Dorsolateral prefrontal cortex (tissue), 122 donors: ENCODE measurements at places on chromosomes 12 and 14. TPM values are rescaled to one million over a fixed set of nuclear protein-coding genes. Genes with fewer than 3 reads are reported as not detected.
A peak's percentile ranks its signal among the peaks of the same experiment; 100 is the strongest.

Gene AICDA
- not detected for total RNA-seq

DNA sequence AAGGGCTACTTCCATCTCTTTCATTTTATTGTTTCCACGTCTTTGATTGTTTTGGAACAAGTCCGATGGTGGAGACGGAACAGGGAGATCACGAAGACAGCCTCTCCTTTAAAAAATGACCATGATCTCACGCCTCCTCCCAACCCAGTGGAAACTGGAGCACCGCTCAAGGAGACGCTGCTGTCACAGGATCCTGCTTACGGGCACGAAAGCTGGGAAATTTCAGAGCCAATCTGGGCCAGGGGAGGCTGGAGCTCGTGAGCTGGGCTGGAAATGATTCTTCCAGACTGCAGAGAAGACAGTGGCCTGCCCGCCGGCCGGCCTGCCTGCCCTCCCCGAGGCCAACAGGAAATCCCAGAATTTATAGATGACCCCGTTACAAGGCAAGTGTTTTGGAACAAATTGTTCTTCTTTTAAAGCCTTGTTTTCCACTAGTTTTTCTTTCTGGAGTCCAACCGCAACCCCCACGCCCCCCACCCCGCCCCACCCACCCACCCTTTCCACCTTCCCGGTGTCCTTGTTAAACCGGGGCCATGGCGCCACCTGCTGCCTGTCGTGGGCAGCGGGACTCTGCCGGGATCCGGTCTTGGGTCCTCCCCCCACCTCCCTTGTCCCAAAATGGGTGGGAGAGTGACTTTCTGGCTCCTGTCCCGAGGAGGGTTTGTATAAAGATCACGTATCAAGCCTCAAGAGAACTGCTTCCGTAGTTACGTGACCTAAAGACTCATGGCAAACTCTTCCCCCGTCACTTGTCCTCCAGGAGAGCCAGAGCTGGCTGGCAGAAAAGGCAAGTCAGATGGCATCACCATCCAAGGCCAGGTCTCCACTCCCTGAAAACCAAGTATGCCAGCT, 40.3 kb downstream of the MAP1LC3B2 start:
- peak; percentile 61 for DNase-seq

DNA sequence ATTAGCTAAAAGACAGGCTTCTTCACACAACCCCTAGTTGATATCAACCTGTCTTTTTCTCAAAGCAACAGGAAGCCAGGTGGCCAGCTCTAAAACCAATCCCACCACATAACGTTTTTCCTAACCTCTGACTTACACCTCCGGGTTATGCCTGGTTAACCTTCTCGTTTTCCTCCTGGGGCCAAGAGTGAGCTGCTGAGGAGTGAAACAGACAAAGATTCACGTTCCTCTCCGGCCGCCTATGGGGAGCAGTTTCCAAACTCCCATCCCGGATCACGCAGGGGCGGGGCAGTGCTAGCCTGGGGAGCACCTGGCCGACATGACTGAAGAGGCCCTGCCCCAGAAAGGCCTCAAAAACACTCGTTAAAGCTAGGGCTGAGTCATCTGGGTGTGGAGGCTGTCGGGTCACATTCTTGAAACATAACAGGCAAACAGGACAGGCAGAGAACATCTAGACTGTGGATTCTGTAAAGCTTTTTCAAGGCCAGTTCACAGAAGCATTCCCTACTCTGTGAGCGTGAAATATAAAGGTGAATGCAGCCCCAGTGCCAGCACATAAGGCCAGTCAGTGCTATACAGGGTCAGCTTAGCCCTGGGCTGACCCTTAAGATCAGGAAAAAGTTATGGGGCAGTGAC, 25.9 kb upstream of the LGALS3 start:
- DNase-seq = no peak

DNA sequence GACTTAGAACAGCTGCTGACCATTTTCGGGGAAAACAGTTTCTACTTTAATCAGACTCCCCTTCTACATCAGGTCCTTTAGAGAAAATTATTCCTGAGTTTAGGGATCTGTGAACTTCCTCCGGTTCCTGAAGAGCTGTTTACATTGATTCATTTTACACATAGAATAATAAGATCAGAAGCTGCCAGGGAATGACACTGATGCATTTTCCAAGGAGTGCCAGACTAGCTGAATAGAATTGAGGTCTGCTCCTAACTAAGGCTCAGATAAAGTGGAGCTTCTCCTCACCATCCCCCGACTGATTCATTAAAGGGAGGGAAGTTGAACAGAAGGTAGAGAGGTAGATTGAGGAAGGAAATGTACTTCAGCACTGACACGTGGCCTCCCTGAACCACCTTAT, 41.9 kb upstream of the PSMA6 start:
- DNase-seq = no peak

DNA sequence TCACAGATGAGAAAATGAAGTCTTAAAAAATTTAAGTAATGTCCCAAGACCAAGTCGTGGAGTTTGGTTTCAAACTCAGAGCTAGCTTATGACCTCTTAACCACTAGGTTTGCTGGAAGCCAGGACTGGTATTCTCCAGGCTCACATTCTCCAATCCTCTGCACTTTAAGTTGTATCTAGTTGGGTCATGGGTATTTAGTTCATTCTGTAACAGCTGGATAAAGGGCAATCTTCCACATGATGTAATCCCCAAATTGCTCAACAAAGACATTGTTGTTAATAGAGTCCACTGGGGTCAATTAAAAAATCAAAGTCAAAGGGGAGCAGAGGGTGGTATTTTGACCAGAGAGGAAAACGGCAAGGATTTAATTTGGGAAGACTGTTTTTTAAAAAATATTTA, 17.8 kb upstream of the GAS2L3 start:
- DNase-seq = no peak

Gene HOXC11
- not detected for total RNA-seq

DNA sequence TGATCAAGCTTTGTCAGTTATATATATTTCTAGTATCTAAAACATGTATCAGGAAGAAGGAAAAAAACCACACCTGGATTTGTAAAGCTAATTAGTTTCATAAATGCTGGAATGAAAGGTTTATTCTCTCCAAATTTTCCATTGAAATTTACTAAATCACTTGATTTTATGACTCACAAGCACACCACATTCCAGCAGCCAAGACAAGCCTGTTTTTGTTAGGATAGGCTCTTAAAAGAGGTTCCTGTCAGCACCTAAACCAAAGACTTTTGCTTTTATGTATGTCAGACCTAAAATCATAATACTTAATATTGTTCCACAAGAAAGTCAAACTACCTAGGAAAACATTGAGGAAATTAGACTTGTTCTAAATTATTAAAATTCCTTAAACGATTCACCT, 85.3 kb upstream of the PAWR start:
- DNase-seq = no peak

Gene BHLHE41
- 155 TPM for total RNA-seq

- DNase-seq = no peak
Measured at GRCh38 chr12:65259501-65259900, 19.0 kb upstream of the MSRB3 start.

- no peak for DNase-seq
Measured at GRCh38 chr12:6550294-6551062, 5.4 kb downstream of the IFFO1 start.

Gene OR6C2
- total RNA-seq = not detected

DNA sequence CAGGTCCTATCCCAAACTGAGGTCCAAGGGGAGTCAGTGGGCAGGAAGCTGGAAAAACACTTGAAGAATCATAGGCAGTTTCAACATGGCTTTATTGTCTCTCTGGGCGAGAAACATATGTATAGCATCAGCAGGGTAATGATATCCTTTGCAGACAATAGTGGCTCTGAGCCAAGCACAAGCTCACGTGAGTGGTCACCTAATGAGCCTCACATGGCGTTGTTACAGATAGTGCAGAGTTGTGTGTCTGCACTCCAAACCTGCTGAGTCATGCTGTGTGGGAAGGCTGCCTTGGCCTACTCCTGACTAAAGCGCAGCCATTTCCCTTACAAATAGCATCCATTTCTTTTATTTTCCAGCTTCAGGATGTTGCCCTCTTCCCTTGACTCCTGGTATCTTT, 105.2 kb upstream of the SYT1 start:
- no peak for DNase-seq

DNA sequence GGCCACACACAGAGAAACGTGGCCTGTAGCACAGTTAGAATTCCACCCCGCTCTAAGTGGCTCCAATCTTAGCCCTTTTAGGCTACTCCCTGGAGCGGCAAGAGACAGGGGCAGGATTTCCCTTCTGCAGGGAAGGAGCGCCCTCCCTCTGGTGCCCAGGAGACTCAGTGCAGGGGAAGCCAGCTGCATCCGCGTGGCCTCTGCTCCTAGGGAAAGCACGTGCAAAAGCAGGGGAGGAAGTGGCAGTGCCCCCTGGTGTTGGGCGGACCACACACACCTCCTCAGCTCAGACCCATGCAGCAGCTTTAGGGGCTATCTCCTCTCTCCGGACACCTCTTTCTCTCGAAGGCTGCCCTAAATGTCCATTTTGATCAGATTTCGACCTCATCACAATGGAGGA, 50.0 kb downstream of the SPRING1 start:
- no peak for DNase-seq

- no peak for DNase-seq
Measured at GRCh38 chr12:63308671-63309070, 157.7 kb upstream of the AVPR1A start.

GRCh38 chr12:113190761-113191160, 5.2 kb downstream of the RITA1 start:
- DNase-seq = no peak

DNA sequence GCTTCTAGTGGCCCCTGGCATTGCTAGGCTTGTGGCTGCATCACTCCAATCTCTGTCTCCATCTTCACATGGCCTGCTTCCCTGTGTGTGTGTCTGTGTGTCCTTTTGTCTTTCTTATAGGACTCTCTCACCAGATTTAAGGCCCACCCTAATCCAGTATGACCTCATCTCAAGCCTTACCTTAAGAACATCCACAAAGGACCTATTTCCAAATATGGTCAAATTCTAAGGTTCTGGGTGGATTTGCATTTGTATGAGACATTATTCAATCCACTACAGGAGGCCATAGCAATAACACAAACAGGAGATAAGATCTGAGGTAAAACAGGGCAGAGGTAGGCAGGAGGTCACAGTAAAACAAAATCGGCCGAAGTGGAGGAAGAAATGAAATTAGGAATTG, 375.9 kb downstream of the BTG1 start:
- no peak for DNase-seq

DNA sequence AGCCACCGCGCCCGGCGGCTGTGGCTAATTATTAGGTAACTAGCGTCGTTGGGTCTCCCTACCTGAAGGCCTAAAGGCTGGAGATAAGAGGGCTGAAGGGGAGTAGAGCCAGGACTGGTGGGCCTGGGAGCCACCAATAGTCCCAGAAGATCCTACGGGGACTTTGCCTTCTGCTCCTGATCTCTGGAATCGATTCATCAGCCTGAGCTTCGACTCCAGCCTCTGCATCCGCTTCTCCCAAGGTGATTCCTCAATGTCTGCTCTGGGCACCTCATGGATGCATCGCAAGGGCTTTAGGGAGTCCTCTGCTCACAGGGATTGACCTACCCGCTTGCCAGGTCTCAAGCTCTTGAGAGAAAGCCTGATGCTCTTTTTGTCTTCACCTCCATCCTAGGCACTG, 14.7 kb upstream of the KDM2B start:
- no peak for DNase-seq

DNA sequence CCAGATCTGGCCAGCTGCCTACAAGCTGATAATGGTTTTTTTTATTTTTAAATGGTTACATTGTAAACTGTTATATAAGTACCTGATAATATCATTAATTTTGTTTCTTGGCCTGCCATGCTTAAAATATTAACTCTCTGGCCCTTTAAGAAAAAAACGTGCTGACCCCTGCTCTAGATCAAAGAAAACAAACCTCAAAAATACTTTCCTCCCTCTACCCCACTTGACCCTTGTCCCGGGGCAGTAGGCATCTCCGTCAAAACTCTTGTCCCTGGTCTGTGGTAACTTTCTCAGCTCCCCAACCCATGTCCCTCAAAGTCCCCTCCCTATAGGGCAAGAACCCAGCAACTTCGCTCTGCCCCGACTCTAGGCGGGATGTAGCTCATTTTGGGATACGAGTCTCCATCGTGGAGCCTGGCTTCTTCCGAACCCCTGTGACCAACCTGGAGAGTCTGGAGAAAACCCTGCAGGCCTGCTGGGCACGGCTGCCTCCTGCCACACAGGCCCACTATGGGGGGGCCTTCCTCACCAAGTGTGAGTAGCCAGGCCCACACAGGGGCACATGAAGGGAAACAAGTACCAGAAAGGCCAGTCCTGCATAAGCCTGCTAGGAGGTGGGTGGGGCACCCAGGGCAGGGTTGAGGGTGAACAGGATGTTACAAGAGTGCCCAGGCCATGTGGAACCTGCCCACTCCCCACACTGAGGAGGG, 3.5 kb downstream of the RDH5 start:
- DNase-seq = no peak

DNA sequence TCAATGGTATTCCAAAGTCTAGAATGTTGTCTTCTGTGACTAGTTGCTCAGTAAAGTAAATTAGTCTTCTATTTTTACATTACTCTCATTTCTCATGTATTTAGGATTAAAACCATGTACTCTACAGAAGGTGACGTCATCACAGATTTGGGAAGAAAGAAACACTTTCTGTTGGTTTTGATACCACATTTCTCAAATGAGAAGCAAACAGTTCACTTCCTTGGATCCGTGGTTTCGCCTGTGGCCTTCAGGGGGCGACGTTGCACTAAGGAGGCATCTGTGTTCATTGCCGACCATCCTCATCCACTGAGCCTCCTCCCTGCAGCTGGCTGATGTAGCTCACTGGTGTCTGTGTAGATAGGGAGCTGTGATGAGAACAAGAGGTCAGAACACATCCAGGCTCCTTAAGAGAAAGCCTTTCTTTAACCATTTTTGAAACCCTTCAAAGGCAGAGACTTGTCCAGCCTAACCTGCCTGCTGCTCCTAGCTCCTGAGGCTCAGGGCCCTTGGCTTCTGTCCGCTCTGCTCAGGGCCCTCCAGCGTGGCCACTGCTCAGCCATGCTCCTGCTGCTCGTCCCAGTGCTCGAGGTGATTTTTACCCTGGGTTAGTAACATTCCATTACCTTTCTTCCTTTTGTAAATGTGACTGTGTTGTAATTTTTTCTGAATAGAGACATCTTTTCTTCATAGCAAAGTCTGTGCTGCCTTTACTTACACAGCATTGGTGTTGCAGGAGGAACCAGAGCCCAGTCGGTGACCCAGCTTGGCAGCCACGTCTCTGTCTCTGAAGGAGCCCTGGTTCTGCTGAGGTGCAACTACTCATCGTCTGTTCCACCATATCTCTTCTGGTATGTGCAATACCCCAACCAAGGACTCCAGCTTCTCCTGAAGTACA, 220.6 kb upstream of the OR4E1 start:
- peak; percentile 22 for DNase-seq

Gene KRT83
- total RNA-seq = 0.32 TPM

GRCh38 chr14:36449903-36450302, 70.1 kb downstream of the NKX2-1 start:
- DNase-seq = no peak

DNA sequence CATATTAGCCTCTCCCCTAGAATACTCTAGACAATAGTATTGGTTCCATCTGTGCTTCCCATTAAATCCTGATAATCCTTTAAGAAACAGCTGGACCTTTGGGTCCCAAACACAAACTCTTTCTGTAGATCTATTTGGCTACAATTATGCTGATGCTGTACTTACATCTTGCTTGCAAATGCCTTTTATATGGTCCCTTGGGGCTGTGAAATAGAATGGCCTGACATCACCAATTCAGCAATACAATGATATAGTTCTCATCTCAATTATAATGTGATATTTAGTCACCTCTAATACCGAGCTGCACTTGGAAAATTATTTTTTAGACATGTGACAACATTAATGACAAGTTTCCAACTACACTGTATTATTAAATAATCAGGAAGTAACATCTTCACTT, 261.5 kb downstream of the SOX5 start:
- DNase-seq = no peak
